HCT116 (cell line): ENCODE measurements at places on chromosomes 16 and 17. TPM values are rescaled to one million over a fixed set of nuclear protein-coding genes. Genes with fewer than 3 reads are reported as not detected.

ACSM3 gene
- 15.0 TPM for total RNA-seq

GRAP gene
- total RNA-seq, result 0.27 TPM

DNA sequence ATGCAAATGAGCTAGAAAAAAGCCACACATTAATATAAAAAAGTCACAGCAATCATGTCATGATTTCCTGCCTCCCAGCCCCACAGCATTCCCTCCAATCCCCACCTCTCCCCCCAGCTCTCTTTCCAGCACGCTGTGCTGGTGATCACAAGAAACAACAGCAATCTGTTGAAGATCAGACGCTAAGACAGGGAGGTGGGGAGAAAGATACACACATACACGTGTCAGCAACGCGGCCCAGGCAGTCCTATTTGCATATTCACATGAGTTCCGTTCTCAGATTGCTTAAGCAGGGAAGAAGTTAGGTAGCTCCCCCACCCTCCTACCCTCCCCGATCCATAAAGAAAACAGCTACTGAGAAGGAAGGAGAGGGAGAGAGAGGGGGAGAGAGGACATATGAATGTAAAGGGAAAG lies 405.5 kb upstream of the PSMD7 start:
- H3K27me3 ChIP-seq, result peaks cover 59% of the 10 kb centered on the region
- DNase-seq, result no peak
- H3K27ac ChIP-seq, result no peak overlapping the region
- H3K4me3 ChIP-seq, result no peak overlapping the region
- H3K36me3 ChIP-seq, result no peaks in the 10 kb centered on the region

DNA sequence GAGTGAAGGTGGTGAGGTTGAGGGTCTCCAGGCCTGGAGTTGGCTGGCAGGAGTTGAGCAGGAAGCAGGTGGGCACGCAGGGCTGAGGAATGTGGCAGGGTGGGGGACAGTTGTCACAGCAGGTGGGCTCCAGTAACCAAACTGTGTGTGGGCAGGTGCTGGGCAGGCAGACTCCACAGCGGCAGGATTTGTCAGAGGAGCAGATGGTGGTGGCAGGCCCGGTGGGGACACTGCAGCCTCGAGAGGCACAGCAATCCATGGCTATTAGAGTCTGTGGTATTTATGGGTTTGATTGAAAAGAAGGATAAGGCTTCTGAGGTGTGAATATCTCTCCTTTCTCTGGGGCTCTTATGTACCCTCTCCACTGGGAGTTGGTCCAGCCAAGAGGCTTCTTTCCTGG lies at the start of gene KRTAP3-3:
Gene KRTAP3-3, minus strand, starts transcription at position 326 of the 400 bp plus-strand sequence. Its CDS starts 67 bp downstream, at position 259.
- H3K27me3 ChIP-seq, result no peaks in the 10 kb centered on the region
- no peak for DNase-seq
- H3K4me3 ChIP-seq, result no peak within 1 kb of the TSS
- H3K4me1 ChIP-seq, result peaks cover 5% of the 10 kb centered on the region; the same call in 1 of the 2 replicates

DNA sequence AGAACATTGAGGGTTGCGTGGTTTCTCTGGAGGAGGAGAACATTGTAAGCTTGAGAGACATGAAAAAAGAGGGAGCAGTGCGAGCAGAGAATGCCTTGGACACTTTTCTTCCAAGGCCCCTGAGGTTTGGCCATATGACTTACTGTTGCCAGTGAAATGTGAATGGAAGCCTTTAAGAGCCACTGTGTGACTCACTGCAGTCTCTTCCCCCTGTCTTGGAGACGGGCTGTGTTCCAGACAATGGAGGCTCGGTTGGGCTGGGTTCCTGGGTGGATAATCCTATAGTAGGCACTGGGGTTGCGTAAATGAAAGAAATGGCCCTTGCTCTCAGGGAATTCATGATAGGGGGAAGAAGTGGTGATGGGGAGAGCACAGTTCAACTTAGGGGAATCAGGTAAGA lies 75.5 kb downstream of the SHISA9 start:
- H3K4me3 ChIP-seq, result no peak overlapping the region
- H3K27ac ChIP-seq, result no peak overlapping the region
- no peaks in the 10 kb centered on the region for H3K36me3 ChIP-seq
- no peaks in the 10 kb centered on the region for H3K4me1 ChIP-seq
- peaks cover 14% of the 10 kb centered on the region; the same call in 1 of the 2 replicates for H3K27me3 ChIP-seq
- no peak for DNase-seq

DNA sequence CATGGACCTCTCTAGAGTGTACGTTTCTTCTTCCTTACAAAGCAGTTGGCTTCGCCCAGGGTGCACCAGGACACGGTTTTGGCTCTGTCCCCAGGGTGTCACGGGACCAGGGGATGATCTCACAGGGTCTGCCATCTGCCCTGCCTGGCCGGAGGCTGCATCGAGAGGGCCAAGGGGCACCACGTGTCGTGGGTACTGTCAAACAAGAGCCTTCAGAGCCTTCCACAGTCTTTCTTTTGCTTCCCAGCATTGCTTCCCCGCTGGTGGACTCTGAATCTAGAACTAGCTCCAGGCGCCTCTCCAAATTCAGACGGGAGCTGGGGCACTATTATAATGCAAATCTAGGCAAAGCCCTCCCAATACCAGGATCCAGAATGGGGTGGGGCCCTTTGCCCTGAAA lies 47.9 kb downstream of the MAPT start:
- H3K36me3 ChIP-seq, result no peaks in the 10 kb centered on the region
- H3K27ac ChIP-seq, result no peak overlapping the region
- H3K4me3 ChIP-seq, result no peak overlapping the region
- H3K4me1 ChIP-seq, result peaks cover 8% of the 10 kb centered on the region
- no peak for DNase-seq

GRCh38 chr16:87834668-87835473 lies 34.4 kb downstream of the SLC7A5 start:
- no peak for DNase-seq
- H3K4me1 ChIP-seq, result no peaks in the 10 kb centered on the region
- no peaks in the 10 kb centered on the region for H3K27me3 ChIP-seq
- no peak overlapping the region; the same call in 1 of the 2 replicates for H3K27ac ChIP-seq
- H3K4me3 ChIP-seq, result no peak overlapping the region

GRCh38 chr17:8793649-8794048 lies 5.5 kb downstream of the MFSD6L start:
- no peaks in the 10 kb centered on the region for H3K4me1 ChIP-seq
- no peak for DNase-seq
- H3K27me3 ChIP-seq, result no peaks in the 10 kb centered on the region
- H3K27ac ChIP-seq, result no peak overlapping the region

- DNase-seq, result no peak
- no peaks in the 10 kb centered on the region for H3K27me3 ChIP-seq
- H3K4me3 ChIP-seq, result no peak overlapping the region
- no peaks in the 10 kb centered on the region for H3K4me1 ChIP-seq
- H3K36me3 ChIP-seq, result no peaks in the 10 kb centered on the region
Measured at GRCh38 chr17:33593991-33594390, 300.9 kb upstream of the ASIC2 start.

DNA sequence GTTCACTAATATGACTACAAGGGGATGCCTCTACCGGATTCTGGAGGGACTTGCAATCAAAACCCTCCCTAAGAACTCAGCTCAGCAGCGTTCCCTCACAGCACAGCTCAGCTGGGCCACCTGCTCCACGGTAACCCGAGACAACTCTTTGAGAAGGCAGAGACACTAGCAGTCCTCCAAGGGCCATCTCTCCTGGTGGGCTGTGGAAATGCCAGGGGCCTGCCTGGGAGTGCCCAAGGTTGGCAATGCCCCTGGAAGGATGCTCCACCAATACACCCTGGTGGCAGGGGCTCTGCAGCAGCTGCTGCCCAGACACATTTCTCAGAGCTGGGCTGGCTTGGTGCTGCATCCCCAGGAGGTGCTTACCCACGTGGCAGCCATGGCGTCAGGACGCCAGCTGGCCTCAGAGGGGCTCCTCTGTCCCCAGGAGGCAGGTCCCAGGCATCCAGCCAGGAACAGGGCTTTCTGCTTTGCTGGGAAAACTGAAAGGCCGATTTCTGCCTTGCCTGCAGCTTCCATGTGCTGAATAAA lies 16.5 kb downstream of the CDIP1 start:
- no peak for DNase-seq
- no peaks in the 10 kb centered on the region for H3K27me3 ChIP-seq
- H3K4me1 ChIP-seq, result no peaks in the 10 kb centered on the region
- no peak overlapping the region for H3K4me3 ChIP-seq
- no peaks in the 10 kb centered on the region for H3K36me3 ChIP-seq

DNA sequence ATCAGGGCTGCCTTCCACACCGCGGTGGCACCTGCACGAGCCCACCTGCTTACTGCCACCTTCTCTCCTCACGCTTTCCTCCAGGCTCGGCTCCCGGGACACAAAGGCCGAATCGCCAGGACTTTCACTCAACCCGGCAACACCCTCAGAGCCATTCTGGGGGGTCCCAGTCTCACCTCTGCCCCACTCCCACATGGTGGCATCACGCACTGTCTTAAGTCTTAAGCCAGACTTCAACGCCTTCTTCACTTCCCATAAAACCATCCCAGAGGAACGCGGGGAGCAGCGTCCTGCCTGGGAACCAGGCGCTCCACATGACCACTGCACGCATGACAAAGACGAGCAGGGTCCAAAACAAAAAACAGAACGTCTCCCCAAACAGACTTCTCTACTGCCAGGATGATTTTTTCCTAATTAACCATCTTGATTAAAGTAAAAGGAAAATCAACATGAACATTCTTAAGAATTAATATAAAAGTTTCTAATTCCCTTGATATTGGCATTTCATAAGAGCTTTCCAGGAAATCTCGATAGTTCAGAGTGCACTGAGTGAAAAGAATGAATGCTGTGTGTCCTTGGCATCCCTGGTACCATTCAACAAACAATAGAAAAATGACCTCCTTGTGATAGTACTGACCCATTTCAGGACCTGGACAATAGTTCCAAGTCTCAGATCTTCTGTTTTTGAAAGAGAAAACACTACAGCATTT lies 2.6 kb downstream of the CANT1 start:
- peaks cover 4% of the 10 kb centered on the region; the same call in 1 of the 2 replicates for H3K36me3 ChIP-seq
- H3K27me3 ChIP-seq, result no peaks in the 10 kb centered on the region
- H3K4me1 ChIP-seq, result peaks cover 57% of the 10 kb centered on the region
- DNase-seq, result no peak
